ENCODE measurements at places on chromosomes 7 and 10.

- no peak for DNase-seq
Measured at GRCh38 chr7:102412548-102412947, 16.4 kb downstream of the PRKRIP1 start.

GRCh38 chr7:113875224-113875623 lies 43.6 kb downstream of the PPP1R3A start:
- no peak for DNase-seq

DNA sequence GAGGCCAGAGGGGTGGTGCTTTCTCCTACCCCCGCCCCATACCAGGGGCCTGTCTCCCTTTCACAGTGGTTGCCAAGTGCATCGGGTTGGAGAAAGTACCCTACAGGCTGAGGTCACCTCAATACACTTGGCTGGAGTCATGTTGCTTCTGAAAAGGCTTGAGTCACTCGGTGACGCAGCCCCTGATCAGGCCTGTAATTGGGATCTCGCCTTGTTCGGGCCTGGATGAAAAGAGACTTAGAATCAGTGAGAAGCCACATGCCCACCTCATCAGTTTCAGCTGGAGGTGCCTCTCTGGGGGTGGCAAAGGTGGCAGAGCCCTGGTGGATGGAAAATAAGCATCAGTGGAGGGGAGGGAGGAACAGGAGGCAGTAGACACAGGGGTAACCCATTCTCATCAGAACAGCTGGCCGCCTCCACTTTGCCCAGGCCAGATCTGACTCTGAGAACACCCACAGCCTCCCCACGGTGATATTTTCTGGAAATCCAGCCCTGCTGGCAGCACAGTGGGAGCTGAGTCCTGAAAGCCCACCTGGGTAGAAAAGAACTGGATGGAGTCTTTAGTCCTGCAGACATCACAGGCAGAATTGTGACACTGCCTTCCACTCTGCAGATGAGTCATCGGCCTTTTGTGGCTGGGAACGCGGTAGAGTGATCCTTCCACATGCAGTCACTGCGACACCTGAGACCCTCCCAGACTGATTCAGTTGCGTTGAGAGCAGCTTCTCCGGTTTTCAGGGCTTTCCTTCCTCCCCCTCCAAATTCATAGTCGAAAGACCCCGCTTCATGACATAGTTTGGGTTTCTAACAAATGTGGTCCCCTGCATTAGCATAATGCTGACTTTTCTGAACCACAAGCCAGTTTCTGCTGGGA lies 108.0 kb downstream of the GRK5 start:
- no peak for DNase-seq

DNA sequence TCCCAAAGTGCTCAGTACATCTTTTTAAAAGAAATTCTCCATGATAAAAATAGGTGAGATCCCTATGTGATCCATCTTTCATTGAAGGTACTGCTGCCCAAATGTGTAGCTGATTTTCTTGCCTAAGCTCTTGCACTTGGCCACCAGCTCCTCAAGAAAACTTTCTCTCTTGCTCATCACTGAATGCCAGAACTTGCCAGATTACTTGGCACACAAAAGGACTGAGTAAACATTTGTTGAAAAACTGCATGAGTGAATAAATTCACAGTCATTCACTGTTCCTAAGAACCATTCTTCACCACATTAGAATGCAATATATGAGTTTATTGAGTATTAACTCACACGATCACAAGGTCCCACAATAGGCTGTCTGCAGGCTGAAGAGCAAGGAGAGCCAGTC lies 99.9 kb downstream of the TRIL start:
- no peak for DNase-seq

GRCh38 chr10:86972613-86973380 lies 4.5 kb downstream of the ADIRF start:
- DNase-seq: no peak

DNA sequence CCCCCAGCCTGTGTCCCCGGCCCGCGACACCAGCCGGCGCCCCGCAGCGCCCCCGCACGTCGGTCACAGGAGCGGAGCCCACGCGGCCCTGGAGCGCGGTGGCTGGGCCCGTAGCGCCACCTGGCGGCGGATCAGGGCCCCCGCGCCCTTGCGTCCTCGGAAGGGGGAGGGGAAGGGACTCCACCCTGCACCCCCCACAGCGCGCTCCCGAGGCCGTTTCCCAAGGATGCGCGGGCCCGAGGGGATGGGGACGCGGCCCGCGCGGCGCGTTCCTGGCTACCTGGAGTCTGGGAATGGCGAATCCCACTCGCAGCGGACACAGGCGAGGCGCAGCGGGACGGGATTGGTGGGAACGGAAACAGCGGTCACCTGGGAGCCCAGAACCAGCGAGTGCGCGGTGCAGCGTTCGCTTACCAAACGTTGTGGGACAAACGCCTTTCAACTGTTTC lies 23.8 kb upstream of the MKI67 start:
- peak; percentile 63 for DNase-seq

DNA sequence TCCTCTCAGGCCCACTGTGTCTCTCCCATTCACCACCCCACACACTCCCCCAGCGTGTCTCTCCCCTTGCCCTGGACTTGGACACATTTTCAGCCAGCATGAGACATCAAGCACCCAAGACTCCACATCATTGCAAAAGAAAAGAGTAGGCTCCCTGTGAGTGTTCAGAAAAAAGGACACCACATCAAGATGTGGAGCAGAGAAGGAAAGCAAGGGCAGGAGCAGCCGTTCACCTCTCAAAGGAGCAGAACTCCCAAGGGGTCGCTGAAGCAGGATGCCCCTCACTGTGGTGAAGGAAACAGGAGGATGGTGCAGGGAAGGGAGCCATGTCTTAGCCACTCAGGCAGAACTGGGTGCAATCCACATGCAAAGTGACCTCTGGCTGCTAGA lies 89.9 kb upstream of the MACROH2A2 start:
- no peak for DNase-seq

- DNase-seq: peak; percentile 79
Measured at GRCh38 chr10:28676968-28677887, at the start of gene BAMBI. Gene BAMBI, plus strand, starts transcription at chr10:28677521. Its CDS starts 377 bp downstream, at chr10:28677898.

GRCh38 chr10:11227103-11227502 lies 209.4 kb downstream of the CELF2 start:
- no peak for DNase-seq

DNA sequence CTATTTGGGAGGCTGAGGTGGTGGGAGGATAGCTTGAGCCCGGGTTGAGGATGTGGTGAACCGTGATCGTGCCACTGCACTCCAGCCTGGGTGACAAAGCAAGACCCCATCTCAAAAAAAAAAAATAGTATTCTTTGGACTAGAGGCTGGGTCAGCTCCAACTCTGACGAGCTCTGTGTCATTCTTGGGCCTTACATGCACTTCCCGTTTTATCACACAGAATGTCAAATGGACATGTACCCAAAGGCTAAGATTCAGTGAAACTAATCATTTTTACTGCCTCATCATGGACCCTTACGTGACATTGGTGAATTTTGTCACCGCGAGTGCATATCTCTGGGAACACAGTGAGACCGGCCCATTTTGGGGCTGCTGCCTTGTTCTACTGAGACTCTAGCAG lies 27.3 kb downstream of the PALD1 start:
- DNase-seq: no peak

GRCh38 chr10:124561206-124561605 lies 99.6 kb downstream of the LHPP start:
- DNase-seq: no peak

DNA sequence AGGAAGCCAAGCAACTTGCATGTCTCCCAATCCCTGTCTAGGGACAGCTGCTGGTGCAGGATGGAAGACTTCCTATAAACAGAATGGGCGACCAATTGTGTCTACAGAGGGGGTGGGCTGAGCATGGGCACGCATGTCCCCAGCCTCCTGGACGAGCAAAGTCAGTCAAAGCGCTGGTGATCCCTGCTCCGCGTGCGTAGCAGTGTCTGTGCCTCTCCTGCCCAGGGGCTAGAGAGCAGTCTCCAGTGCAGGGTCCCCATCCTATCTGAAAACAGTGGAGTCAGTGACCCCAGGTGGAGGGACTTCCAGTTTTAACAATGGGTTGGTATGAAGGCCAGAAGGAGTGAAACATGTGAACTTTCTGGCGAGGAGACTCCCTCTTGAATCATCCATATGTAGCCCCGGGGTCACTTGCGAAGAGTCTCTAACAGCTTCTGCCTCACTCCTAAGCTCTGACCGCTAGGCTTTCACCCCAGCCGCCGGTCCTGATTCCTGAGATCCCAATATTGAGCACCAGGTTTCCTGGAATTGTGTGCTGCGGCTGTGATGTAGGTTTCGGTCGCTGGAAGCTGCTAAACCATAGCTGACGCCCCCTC lies 714 bp upstream of the CASP2 start:
- DNase-seq: no peak

DNA sequence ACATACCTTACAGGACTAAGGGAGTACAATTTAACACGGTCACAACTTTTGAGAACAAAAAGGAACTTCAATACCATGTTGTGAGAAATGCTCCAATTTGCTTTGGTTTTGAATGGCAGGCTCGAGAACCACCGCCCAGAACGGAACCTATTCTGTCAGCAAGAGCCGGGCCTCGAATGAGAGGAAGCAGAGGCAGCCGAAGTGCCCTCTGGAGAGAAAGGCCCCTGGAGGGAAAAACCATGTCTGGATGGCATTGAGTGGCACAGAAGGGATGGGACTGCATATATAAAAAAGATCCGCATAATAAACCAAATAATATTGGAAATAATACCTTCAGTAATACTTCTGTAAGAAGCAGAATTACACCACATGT lies 85.6 kb downstream of the CHST15 start:
- DNase-seq: no peak

DNA sequence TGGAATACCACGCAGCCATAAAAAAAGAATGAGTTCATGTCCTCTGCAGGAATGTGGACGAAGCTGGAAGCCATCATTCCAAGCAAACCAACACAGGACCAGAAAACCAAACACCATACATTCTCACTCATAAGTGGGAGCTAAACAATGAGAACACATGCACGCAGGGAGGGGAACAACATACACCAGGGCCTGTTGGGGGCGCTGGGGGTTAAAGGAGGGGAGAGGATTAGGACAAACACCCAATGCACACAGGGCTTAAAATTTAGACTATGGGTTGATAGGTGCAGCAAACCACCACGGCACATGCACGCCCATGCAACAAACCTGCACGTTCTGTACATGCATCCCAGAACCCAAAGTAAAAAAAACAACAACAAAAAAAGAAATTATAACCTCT lies 23.3 kb downstream of the RNF133 start:
- DNase-seq: no peak

DNA sequence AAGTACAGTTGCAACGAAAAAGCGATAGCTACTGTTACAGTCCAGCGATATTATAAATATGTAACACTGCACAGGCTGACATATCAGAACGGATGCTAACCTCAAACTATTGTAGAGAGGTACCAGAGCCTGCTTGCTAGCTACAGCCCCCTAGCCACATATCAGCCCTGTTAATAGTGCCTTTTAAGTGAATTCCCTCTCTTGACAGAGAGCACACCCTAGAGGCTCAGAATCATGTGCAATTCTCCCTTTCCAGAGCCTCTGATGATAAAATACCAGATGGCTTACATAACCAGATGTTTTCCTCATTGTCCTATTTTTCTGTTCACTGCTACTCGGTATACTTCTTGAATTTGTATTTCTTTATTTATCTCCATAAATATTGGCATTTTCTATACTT lies 960.7 kb upstream of the CELF2 start:
- DNase-seq: no peak

DNA sequence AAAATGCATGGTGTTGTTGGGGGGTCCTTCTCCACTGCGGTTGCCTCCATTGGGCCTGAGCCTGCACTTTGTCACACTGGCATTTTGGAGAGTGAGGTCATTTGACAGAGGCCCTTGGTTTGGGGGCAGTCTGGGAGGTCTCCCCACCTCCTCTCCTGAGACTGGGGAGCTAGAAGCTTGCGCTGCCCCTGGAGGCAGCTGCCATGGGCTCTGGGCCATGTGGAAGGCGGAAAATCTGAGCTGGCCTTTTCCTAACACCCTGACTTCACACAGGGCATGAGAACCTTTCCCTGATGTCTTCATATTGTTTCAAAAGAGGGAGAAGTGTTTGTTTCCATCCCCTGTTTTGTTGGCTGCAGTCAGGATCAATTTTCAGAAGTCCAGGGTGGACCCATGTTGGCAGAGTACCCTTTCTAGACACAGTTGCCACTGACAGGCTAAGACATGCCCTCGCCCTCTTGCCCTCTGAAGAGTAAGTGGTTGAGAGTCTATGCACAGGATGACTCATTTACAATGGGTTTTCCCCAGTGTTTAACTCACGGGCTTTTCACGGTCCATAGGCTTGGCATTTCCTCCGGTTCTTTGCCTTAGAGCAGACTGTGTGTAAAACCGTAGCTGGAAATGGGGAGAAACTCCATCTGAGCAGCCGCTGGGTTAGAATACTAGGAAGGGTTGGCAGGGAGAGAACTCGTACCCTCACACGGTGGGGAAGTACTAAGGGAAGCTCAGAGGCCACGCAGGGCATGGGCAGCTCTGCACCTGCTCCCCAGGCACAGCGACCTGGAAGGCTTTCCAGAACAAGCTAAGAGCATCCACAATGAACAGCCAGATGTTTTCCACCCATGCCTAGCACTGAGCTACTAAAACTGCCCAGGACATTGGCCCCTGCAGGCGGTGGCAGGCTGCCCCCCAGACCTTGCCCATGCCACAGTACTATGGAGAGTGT lies 655.0 kb downstream of the SDK1 start:
- no peak for DNase-seq

DNA sequence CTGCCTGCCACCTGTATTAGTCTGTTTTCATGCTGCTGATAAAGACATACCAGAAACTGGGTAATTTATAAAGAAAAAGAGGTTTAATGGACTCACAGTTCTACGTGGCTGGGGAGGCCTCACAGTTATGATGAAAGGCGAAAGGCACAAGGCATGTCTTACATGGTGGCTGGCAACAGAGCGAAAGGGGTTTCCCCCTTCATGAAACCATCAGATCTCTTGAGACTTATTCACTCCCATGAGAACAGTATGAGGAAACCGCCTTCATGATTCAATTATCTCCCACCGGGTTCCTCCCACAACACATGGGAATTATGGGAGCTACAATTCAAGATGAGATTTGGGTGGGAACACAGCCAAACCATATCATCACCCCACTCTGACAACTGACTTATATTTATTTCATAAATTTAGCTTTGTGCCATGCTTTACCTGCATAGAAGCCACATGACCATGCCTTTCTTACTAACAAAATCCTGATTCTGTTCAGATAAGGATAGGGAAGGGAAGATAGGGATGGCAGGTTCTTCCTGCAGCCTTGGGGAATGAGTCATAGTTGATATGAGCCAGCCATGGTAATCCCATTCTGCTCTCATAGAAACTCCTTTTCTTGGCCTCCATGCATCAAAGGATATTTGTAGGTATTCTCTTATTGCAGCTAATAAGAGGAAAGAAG lies 191.3 kb upstream of the AGK start:
- no peak for DNase-seq

GRCh38 chr10:133405844-133406527 lies 12.0 kb downstream of the MTG1 start:
- no peak for DNase-seq

- no peak for DNase-seq
Measured at GRCh38 chr7:130901209-130901783, 167.3 kb upstream of the KLF14 start.

- no peak for DNase-seq
Measured at GRCh38 chr10:56349611-56350010, 11.4 kb downstream of the ZWINT start.

DNA sequence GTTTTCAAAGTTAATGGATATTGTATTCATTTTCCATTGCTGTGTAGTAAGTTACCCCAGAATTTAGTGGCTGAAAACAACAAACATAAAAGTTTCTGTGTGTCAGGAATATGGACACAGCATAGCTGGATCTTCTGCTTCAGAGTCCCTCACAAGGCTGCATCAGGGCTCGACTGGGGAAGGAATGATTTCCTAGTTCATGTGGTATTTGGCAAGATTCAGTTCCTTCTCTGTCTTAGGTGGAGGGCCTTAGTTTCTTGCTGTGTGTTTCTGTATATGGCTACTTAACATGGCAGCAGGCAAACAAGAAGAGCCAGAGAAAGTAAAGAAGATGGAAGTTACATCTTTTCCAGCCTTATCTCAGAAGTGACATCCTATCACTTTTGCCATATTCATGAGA lies 51.1 kb downstream of the TPST1 start:
- no peak for DNase-seq
